ENCODE measurements at places on chromosomes 3 and 15.

DNA sequence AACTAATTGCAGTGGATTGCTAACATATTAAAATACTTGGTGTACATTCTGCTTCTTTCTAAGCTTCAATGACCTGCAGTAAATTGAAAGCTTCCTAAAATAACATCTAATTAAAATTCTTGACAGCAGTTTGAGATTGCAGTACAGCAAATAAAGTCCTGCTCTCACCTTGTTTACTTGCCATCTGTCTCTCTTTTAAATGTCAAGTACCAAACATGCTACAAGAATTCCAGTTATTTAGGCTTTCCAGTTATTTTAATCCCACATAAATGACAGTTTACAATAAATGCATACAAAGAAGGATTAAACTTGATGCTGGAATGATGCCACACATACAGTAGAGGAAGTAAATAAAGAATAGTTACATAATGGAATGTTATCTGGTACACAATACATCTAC, 33.2 kb downstream of the CBLB start:
- no peak for DNase-seq

GRCh38 chr15:72685925-72686794, at the start of the genes BBS4 and HIGD2B:
BBS4 (plus strand) TSS chr15:72686207; CDS start chr15:72686228, 21 bp downstream.
HIGD2B (minus strand) TSS chr15:72686182; CDS start chr15:72676374, 9,808 bp downstream.
- DNase-seq = peak; percentile 92

DNA sequence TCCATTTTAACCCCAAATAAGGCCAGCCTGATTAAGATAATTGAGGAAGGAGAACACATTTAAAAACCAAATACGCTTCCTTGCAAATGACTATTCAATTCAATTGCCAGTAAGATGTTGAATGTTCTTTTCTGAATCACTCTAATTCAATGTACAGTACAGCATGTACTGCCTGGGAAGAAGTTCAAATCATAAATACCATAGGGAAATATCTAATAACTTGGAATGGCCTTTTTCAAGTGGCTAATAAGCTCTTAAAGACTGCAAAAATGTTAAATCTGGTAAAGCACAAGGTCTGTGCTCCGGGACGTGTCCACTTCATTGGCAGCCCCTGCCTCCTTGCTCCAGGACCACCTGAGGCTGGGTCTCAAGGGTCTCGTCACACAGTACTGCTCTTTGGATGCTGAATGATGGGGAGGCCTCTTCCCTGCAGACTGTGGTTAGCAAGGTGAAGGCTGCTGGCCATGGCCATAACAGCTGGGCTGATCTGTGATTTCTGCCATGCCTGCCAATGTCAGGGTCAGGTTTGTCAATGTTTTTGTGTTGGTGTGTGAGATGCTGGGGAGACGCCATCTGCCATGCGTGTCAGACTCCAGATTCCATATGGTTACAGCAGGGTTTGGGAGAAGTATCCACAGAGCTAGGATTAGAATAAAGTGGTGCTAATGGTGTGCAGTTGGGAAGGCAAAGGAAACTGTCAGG, 300.5 kb downstream of the ADAMTS17 start:
- no peak for DNase-seq

- DNase-seq = no peak
Measured at GRCh38 chr3:112519424-112520001, 20.2 kb upstream of the BTLA start.

- DNase-seq = no peak
Measured at GRCh38 chr3:19105826-19106225, 42.5 kb upstream of the KCNH8 start.

- no peak for DNase-seq
Measured at GRCh38 chr3:141981084-141981483, 104.6 kb downstream of the ATP1B3 start.

DNA sequence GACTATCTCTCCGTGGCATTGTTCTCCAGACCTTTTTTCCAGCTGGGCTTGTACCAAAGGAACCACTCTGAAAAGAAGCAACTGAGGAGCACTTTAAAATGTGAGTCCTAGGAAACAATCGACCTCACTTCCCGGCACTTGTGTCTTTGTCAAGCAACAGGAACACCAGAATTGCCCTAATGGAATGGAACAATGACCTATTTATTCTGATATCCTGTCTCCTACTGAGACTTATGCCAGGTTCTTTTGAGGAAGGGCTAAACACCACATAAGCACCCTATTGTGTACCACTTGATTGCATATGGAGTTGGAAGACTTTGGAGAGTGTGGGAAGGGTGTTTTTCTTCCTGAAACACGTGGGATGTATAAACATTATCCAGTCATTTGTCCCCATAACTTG, 56.8 kb upstream of the TGFBR2 start:
- DNase-seq = no peak

DNA sequence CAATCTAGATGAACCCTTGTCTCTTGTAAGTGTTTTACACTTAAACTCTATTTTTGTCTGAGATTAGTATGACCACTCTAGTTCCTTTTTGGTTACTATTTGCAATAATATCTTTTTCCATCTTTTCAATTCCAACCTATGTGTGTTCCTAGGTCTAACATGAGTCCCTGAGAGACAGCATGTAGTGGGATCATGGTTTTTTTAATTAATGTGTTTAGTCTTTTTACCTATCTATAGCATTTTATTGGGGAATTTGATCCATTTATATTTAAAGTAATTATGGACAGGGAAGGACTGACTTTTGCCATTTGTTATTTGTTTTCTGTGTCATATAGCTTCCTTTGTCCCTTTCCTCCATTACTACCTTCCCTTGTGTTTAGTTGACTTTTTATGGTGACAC, 21.7 kb downstream of the TNFSF10 start:
- DNase-seq = no peak

- DNase-seq = no peak
Measured at GRCh38 chr3:9878700-9879099, 1.4 kb downstream of the CIDEC start.

- no peak for DNase-seq
Measured at GRCh38 chr15:39247574-39247973, 333.3 kb upstream of the THBS1 start.

DNA sequence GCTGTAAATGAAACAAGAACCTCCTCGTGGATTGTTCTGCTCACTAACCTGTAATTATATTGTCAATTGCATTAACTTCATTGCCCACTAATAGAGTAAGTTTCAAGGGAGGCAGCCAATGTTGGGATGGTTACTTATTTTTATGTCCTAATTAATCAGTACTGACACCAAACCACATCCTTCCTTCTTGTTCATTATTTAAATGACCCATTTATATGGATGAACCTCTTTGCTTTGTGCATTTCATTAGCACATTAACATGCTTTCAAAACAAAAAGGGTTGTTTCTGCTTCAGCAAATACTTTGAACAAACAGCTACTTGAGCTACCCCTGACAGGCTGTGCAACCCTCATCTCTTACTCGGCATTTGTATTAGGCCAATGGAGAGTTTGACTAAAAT, 374.2 kb downstream of the MECOM start:
- DNase-seq = no peak

DNA sequence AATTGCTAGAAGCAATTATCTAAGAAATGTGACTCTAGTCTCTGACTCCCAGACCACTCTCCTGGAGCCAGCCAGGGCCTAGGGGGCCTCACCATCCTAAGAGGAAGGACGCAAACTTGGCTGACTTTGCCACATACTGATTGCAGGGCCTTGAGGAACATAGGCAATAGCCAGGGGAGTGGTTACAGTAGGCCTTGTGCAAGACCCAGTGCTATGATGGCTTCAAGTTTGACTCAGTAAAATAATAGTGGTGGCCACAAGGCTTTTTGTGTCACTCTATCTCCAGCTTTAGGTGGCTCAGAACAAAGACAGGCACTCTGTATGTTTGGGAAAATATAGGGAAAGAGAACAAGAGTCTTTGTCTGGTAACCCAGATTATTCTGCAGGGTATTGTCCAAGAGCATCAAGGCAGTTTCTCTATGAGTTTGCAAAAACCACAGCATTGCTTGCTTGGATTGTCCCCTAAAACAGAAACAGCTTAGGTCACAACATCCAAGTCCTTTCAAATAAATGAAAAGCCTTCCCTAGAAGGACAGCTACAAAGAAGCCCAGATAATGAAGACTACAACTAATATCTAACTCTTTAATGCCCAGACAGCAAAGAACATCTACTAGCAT, 631.5 kb downstream of the PYDC2 start:
- DNase-seq = no peak

DNA sequence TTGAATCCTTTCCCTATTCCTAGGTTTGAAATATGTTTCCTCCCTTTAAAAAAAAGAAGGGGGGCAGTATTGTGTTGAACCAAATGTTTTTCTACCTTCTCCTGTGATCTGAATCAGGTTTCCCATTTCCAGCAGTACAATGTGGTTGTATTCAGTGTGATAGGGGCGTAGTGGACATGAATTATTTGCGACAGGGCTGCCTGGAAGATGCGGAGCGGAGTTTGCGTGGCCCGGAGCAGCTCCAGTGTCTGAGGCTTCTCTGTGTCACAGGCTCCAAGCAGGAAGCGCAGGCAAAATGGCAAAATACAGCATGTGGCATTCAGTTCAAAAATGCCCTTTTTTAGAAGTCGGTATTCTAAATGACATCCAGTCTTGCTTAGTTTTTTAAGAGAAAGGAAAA, 154.4 kb downstream of the PGPEP1L start:
- peak; percentile 80 for DNase-seq

GRCh38 chr3:65252266-65252665, 564.5 kb upstream of the ADAMTS9 start:
- DNase-seq = no peak

DNA sequence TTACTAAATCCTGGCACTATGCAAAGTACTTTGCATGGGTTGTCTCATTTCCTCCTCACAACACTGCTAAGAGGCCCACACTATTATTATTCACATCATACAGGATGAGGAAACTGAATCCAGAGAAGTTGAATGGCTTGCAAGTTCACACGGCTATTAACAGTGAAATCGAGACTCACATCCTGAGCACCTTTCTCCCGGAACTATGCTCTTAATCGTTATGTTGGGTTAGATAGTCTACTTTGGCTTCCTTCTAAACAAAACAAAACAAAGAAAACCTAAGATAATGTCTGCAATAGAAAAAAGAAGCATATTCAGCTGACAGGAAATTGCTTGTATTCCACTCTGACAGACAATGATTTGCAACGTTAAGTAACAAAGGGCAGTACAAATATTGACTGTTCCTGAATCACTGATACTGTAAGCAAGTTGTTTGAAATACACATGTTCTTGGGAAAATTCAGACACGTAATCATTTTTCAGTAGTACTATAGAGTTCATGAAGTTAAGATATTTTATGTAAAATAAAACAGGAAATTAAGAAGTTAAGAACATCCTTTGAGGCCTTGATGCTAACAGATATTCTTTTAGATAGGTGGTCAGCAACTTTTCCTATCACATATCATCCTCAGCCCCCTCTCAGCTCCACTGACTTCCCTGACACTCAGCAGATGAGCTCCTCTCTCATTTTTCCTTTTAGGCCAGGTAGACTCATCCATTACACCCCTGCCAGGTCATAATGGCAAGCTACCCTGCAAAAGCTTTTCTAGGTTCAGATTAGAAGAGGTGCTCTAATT, 40.7 kb downstream of the C2CD4B start:
- no peak for DNase-seq

DNA sequence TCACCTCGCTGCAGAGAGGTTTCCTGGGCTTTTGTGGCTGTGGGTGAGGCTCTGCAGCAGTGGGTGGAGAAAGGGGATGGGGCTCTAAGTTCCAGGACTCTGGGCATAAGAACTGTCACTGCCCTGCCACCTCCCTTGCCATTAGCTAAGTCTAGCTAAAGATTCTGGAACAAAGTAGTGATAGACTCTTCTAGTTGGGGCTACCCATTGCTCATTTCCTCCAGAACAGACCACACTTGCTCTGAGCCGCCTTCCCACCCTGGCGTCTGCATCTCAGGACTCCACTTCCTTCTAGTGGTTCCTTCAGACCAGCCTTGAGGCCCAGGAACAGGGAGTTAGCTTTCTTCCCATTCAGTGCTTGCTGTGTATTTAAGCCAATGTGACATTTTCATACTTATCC, 7.5 kb downstream of the ARHGAP31 start:
- DNase-seq = no peak

GRCh38 chr15:62792986-62793751, 249.4 kb upstream of the TPM1 start:
- DNase-seq = no peak

DNA sequence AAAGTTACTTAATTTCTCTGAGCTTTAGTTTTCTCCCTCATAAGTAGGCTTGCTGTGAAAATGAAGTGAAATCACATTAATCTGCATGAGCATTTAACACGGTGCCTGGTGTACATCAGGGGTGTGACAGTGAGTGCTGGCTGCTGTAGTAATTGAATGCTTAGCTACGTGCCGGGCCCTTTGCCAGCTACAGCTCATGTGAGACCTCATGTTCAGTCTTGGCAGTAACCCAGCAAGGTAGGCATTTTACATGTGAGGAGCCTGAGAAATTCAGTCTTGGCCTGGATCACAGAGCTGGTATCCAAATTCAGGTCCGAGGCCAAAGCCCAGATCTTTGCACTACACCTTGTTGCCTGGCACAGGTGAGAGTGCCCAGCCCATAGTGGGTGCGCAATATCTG, 9.1 kb downstream of the GHRL start:
- no peak for DNase-seq

GRCh38 chr3:195537995-195538394, 5.1 kb downstream of the PPP1R2 start:
- peak; percentile 64 for DNase-seq
